Kidney epithelial cell (primary cell): ENCODE measurements at places on chromosomes 3 and 15. TPM values are rescaled to one million over a fixed set of nuclear protein-coding genes. Genes with fewer than 3 reads are reported as not detected.

ZMAT3 gene
- 49.3 and 51.7 TPM in 2 replicates for total RNA-seq

DNA sequence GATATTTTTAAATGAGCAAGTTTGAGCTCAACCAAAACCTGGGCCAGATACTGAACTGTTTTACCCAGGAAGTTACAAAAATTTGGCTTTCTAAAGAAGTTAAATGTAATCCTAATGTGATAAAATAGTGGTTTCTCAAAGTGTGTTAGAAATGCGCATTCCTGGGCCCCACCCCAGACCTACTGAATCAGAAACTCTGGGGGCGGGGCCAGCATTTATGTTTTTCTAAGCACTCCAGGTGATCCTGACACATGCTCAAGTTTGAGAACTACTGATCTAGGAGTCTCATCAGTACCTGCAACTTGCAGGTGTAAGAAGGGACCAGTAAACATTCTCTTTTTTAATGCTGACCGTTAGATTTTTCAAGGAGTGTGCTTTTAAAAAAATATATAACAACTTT is 190.6 kb downstream of the VPS13C start:
- DNase-seq = no peak

GRCh38 chr3:113174801-113175485 is 36.4 kb upstream of the BOC start:
- no peak for DNase-seq

ITIH1 gene
- total RNA-seq = not detected in 2 replicates

CIB2 gene
- total RNA-seq = 16.3 and 21.4 TPM in 2 replicates

LMLN gene
- total RNA-seq = 5.9 and 7.8 TPM in 2 replicates

CKMT1B gene
- total RNA-seq = 3.7 and 5.1 TPM in 2 replicates

DNA sequence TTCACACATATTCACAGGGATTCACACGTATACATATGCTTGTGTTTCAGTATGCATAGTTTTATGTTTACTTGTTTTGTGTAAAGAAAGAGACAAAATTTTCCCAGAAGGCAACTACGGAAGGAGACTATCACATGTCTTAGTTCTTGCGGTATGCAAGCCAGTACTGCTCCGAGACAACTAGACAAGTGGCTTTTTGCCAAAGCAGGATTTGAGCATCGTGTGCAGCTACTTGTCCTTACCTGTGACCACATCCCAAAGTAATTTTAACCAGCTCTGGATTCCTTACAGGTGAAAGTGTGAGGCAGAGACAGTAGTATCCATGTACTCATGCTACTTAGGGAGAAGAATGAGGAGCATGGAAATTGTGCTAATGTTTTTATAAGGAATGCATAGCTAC is 591.4 kb upstream of the NR2F2 start:
- DNase-seq = no peak

IL17RD gene
- 25.7 and 28.7 TPM in 2 replicates for total RNA-seq

DNA sequence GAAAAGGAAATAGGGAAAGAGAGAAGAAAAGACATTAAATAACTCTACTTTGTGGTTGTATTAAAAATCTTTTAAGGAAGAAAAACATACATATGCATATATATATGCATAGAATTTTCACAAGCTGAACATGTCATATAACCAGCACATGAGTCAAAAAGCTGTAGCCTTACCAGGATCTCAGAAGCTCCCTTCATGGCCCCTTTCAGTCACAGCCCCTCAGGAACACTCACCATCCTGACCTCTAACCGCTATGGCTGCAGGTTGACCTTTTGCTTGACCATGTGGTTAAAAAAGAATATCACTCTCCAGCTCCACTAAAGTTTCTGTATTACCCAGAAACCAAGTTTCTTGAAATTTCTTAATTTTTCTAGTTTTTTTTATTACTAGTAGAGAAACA is 103.4 kb downstream of the CHST2 start:
- DNase-seq = no peak

GRCh38 chr3:122615303-122615702 is 37.9 kb downstream of the PARP15 start:
- DNase-seq = no peak

GRCh38 chr3:62672988-62673313 is 202.3 kb downstream of the CADPS start:
- no peak for DNase-seq

NAA50 gene
- 110 and 149 TPM in 2 replicates for total RNA-seq

PRKCD gene
- total RNA-seq = 6.9 and 10.1 TPM in 2 replicates

GRCh38 chr3:57977818-57978235 is 30.4 kb upstream of the FLNB start:
- no peak for DNase-seq

GRCh38 chr3:189508784-189509501 is 122.2 kb upstream of the TP63 start:
- DNase-seq = no peak

GRCh38 chr3:139689122-139689521 is 11.3 kb upstream of the NMNAT3 start:
- no peak for DNase-seq

AGBL1 gene
- not detected in 2 replicates for total RNA-seq

CCDC9B gene
- 13.6 and 20.3 TPM in 2 replicates for total RNA-seq

DNA sequence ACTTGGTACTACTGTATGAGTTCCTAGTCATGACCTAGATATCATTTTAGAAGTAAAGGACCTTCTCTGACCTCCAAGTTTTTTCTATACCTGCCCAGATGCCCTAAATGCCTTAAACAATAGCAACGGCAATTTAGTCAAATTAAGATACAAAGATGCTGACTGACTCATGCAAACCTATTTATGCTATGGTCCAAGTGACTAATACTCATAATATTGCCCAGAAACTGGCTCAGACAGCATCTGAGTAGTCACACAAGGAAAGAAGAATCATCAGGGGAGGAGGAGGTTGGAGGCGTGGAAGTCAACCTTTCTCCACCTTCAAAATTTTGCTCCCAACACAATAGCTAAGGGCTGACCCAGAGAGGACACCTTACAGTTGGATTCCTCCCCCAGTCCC is 6.8 kb downstream of the FYCO1 start:
- no peak for DNase-seq

DNA sequence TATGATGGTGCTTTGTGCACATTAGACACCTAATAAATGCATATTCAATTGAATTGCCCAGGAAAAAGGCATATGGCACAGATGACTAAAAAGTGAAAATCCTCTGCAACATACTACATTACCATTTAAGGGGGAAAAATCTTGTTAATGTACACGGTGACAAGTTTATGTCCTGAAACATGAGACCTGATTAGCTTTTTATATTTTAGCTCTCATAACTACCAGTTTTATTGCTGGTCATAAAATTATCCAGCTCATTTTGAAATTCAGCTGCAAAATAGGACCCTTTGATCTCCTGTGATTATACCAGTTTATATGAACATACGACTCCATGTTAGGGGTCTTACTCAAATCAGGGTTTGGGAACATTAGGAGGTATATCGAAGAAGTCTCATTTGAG is 684.6 kb upstream of the CCDC54 start:
- DNase-seq = no peak

DNA sequence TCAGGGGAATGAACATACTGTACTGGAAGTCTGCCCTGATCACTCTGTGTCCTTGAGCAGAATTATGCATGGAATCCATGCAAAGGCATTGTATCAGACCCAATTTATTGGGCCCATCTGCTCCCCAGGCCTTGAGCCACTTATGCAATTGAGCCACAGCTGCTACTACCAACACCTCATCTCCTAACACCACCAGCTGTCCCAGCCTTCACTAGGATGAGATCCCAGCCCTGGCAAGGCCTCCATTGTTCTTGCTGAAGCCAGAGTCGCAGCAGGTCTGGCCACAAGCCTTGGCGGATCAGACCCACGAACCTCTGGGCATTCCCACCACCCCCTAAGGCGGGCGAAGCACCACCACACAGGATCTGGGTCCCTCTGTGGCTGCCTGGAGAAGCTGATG is 9.2 kb upstream of the NME9 start:
- no peak for DNase-seq
